ENCODE measurements at places on chromosomes 6 and 20.

- no peak for DNase-seq
Measured at GRCh38 chr20:57838670-57839151, 128.9 kb upstream of the PMEPA1 start.

GRCh38 chr6:107618672-107619071 is 128.8 kb downstream of the SOBP start:
- DNase-seq: no peak

DNA sequence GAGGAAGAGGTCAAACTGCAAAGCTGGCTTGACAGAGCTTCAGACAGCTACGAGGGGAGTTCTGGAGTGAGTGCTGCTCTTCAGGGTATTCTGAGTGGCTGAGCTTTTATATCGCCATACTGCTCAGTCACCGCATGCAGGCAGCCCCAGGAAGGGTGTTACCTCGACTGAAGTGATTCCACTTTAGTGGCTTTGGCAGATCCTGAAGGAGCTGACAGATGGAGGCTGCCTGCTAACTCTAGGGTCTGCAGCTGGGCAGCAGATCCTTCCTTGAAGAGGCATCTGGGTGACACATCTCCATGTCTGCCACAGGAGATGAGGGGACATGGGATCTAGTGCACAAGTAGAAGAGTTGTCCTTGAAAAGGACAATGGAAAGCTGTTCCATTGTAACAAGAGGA is 3.7 kb upstream of the DEK start:
- no peak for DNase-seq

GRCh38 chr6:18509871-18510643 is 122.9 kb downstream of the RNF144B start:
- DNase-seq: no peak

DNA sequence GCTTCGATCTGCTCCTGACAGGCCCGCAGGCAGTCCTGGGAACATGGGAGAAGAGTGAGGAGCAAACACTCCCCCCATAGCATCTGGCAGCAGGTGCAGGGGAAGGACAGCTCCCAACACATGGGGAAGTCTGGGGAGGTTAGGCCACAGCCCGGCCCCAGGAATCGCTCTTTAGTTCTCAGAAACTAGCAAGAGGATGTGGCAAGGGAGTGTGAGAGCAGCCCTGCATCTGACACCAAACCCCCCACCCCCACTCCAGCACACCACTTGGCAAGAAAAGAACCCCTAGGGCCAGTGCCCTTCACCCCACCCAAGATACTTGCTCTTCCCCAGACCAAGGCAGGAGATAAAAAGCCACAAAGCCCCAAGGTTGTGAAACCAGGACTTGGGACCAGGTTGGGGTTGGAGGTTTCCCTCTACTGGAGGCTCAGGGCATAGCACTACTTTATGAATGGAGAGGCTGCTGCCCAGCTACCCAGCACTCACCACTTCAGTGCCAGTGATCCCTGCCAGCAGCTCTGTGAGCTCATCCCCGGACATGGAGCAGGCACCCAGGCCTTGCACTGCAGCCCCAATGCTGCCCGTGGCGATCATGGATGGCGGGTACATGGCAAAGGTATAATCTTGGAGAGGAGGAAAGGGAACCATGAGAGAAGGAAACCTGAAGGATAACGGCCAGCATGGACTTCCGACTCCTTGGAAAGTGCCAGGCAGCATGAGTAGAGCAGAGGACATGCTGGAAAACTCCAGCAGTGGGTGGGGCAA is 5.4 kb downstream of the CCND3 start:
- DNase-seq: no peak

DNA sequence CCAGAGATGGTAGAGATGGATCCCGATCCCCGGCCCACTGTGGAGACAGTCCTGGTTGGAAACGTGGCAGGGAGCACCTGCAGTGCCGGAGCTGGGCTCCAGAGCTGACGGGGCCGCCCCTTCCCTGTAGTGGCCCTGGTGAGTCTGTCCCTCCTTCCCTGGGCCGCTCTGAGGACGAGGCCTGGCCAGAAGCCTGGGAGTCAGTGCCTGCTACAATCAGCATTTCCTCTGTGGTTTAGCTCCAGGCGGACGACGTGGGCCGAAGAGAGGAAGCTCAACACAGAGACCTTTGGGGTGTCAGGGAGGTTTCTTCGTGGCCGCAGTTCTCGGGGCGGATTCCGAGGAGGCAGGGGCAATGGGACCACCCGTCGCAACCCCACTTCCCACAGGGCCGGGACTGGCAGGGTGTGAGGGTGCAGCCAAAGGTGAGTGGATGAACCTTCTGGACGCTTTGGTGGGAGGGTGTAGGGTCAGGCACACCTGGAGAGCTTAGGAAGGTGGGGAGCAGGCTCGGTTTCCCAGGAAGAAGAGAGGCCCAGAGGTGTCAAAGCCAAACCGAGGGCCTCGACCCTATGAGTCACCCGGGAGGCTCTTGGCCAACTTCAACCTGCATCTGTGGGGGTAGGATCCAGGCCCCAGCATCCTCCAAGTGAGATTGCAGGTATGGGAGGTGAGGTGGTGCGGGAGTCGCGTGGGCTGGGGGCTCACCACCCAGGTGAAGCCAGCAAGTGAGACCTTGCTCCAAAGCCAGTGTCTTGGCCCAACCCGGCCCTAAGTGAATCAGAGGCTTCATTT is 9.9 kb downstream of the PSMA7 start:
- no peak for DNase-seq

GRCh38 chr6:74870403-74870802 is 335.4 kb downstream of the COL12A1 start:
- DNase-seq: no peak

DNA sequence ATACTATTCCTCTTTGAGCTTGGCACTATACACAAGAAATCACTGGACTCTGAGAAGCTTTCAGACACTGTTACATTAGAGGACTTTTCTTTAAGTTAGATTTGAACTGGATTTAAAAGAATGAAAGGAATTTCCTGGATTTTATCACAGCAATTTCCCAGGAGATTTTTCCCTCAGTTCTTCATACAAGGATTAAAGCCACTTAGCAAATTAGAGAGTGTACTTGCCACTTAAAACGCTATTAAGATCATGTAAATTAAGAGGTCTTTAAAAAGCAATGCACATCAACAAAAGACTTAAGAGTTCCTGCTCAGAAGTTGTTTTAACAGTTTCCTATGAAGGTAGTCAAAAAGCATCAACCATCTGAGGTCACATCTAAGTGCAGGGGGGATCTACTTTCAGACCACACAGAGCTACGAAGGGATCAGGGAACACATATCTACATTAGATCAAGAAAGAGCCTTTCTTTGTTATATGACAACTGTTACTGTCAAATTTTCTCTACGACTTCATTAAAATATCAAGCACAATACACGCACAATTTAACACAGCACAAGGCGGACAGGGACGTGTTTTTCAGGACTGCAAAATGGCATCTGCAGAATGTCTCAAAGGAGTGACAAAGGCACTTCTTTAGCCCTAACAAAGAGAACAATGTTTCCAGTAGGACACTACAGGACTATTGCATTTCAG is 65.8 kb downstream of the EPB41L2 start:
- DNase-seq: no peak

Data from NCI-H187 treated with DMSO at 0.1 percent for 48 hours (cell line).